Mammary epithelial cell (primary cell): ENCODE measurements at places on chromosomes 4 and X. TPM values are rescaled to one million over a fixed set of nuclear protein-coding genes. Genes with fewer than 3 reads are reported as not detected.

- DNase-seq, result no peak
These were observed 468 bp upstream of the MAGEA4 start for GRCh38 chrX:151912221-151912620.

DNA sequence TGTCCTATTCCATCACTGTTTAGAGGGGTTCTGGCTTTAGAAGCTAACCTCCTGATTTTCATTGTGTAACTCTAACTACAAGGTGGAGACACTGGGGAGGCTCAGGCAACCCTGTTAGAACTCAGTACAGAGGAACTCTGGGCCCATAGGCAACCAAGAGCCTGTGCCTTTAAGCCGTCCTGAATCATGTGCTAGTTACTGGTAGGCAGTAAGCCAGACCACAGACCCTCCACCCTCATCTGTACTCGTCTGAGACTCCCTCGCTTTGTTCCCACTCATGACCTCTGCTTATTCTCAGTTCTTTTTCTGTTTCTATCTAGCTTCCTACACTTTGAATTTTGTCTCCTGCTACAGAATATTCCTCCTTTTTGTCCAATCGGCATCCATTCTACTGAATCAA lies 31.4 kb downstream of the TBC1D1 start:
- DNase-seq, result no peak

GRCh38 chr4:148779771-148780170 lies 337.6 kb upstream of the NR3C2 start:
- no peak for DNase-seq

- DNase-seq, result no peak
These were observed 89.7 kb downstream of the MID1IP1 start for GRCh38 chrX:38890963-38891362.

MGAT4D gene
- not detected for total RNA-seq

RAB9B gene
- total RNA-seq, result 0.08 and 0.80 TPM in 2 replicates
